Left ventricle myocardium inferior (tissue), 1 donor: ENCODE measurements at places on chromosomes 7 and 10. TPM values are rescaled to one million over a fixed set of nuclear protein-coding genes. Genes with fewer than 3 reads are reported as not detected.
A peak's percentile ranks its signal among the peaks of the same experiment; 100 is the strongest.

TRIM73 gene
- total RNA-seq: 1.4 TPM

DNA sequence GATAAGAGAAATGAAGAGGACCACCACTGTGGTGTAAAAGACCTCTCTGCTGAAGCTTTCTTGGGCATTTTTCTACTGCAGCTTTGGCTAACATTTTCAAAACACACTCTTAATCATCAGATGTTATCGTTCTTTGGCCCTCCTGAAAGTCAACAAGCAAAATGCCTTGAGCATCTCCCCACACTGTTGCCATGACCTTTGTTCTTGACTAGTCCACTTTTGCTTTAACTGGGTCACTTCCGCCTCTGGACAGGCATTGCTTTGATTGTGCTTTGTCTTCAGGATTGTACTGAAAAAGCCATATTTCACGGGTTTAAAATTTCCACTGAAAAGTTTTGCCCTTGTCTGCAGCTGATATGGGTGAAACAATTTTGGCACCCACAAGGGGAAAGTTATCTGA lies 107.8 kb upstream of the CXCL12 start:
- no peak overlapping the region for H3K27ac ChIP-seq
- no peaks in the 10 kb centered on the region for H3K36me3 ChIP-seq
- H3K4me3 ChIP-seq: no peak overlapping the region

- no peak for DNase-seq
- H3K27ac ChIP-seq: no peak overlapping the region
- H3K36me3 ChIP-seq: no peaks in the 10 kb centered on the region
- H3K27me3 ChIP-seq: peaks cover 64% of the 10 kb centered on the region
- H3K4me3 ChIP-seq: no peak overlapping the region
These were observed 554.0 kb downstream of the MDFIC start for GRCh38 chr7:115475761-115476385.

SP8 gene
- not detected for total RNA-seq

DNA sequence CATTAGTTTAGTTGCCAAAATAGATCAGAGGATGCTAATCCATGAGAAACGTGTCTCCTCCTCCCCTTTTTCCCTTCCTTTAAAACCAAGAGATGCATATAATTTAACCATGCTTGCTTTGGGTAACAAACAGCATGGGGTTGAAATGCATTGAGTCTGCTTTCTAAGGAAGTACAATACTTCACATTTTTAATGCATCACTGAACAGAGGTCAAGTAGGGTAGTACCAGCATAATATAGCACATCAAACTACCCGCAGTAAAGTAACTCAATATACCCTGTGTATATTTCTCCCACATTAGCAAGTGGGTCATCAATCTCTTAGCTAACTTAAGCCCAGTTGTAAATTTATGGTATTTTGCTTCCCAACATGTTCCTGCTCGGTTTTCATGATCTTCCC lies 239.3 kb upstream of the SEMA3C start:
- no peaks in the 10 kb centered on the region for H3K36me3 ChIP-seq
- peaks cover 10% of the 10 kb centered on the region for H3K4me1 ChIP-seq
- no peak overlapping the region for H3K4me3 ChIP-seq

GRCh38 chr10:86827639-86828038 lies 71.2 kb downstream of the BMPR1A start:
- DNase-seq: no peak
- no peaks in the 10 kb centered on the region for H3K27me3 ChIP-seq
- H3K36me3 ChIP-seq: no peaks in the 10 kb centered on the region

DYNC1I1 gene
- total RNA-seq: 38.8 TPM

DNA sequence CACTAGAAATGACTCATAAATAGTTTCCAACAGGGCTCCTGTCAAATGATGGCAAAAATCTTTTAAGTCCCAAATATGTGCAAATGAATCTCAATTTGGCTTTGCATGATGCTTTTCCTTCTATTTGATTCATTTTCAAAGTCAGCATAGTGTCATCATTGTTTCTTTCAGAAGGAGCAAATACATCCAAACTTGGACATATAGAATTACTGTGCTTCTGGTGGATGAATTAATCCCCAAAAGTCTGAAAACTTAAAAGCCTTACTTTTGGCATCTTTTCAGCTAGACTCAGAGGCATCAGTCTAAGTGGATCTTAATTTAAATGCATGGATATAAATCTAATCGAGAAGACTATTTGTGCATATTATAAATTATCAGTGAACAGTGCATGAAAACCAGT lies 578.1 kb upstream of the FZD8 start:
- no peak for DNase-seq
- no peak overlapping the region for H3K27ac ChIP-seq
- no peaks in the 10 kb centered on the region for H3K27me3 ChIP-seq

DNA sequence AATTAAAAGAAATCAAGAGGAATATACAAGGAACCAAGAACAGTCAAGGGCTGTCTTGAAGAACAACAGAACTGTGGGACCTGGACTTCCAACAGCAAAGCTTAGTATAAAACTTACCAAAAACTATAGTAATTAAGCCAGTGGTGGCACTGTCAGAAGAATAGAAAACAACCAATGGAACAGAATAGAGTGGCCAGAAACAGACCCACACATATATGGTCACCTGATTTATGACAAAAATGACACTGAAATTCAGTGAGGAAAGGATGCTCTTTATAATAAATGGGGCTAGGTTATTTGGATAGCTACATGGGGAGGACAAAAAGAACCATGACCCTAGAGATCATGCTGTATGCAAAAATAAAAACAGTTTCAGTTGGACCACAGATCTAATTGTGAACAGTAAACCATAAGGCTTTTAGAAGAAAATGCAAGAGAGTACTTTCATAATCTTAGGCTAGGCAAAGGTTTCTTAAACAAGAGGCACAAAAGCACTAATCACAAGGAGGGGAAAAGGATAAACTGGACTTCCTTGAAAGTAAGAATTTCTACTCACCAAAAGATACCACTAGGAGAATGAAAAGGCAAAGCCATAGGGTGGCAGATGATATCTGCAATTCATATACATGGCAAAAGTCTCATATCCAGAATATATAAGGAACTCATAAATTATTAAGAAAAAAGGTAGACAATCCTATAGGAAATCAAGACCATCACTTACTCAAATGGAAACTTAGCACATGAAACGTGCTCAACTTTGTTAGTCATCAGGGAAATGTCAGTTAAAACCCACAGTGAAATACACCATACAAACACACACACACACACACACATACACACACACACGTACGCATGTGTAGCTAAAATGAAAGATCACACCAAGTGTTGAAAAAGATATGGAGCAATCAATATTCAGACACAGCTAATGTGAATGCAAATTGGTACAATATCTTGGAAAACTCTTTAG lies 20.8 kb downstream of the HYCC1 start:
- DNase-seq: no peak
- H3K4me1 ChIP-seq: peaks cover 32% of the 10 kb centered on the region
- no peak overlapping the region for H3K4me3 ChIP-seq
- H3K36me3 ChIP-seq: no peaks in the 10 kb centered on the region
- H3K27me3 ChIP-seq: no peaks in the 10 kb centered on the region

DNA sequence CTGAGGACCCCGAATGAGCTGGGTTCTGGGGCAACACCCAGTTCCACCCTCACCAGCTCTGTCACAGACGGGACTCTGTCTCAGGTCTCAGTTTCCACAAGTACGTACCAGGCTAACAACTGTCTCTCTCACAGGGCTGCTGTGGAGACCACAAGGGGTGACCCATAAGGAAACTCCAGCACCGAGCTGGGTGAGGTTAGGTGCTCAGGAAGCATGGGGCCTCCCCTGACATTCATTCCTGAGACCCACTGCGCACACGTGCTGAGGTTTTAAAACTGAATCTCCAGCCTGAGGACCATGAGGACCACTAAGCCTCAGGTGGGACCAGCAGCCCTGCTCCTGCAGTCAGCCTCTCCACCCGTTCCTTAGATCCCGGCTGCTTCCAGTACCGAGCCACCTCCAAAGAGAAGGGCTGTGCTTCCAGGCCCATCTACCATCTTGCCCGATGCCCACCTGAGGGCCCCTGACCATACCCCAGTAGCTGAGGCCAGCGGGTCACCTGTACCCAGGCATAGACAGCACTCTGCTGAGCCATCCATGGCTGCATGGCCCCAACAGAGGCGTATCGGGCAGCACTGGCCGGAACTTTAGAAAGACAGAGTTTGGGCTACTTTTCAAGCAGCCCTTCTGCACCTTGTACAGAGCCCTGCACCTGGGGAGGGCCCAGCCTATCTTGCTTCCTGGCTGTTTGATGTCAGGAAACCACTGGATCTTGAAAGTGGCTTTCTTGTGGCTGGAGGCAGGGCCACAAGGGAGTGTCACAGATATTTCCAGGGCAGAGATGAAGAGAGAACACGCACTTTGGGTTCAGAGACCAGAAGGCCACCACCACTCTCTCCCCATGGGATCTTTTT lies 18.7 kb downstream of the HSPA12A start:
- H3K27ac ChIP-seq: no peak overlapping the region
- H3K4me1 ChIP-seq: peaks cover 26% of the 10 kb centered on the region
- no peak for DNase-seq
- H3K36me3 ChIP-seq: no peaks in the 10 kb centered on the region
- no peaks in the 10 kb centered on the region for H3K27me3 ChIP-seq
- no peak overlapping the region for H3K4me3 ChIP-seq

- peaks cover 6% of the 10 kb centered on the region for H3K27me3 ChIP-seq
- no peaks in the 10 kb centered on the region for H3K36me3 ChIP-seq
- DNase-seq: no peak
- H3K27ac ChIP-seq: no peak overlapping the region
- no peak overlapping the region for H3K4me3 ChIP-seq
These were observed 177.3 kb downstream of the C7orf25 start for GRCh38 chr7:42734568-42734967.

- H3K27me3 ChIP-seq: no peaks in the 10 kb centered on the region
- DNase-seq: peak; percentile 49
- H3K4me3 ChIP-seq: peak overlapping the region; percentile 77
- H3K36me3 ChIP-seq: no peaks in the 10 kb centered on the region
- peaks cover 44% of the 10 kb centered on the region for H3K4me1 ChIP-seq
These were observed 945 bp upstream of the RHEB start for GRCh38 chr7:151520419-151521261.
